ENCODE measurements at places on chromosomes 2 and 18.

- no peak for DNase-seq
These were observed 46.8 kb upstream of the SMIM21 start for GRCh38 chr18:75474332-75474731.

DNA sequence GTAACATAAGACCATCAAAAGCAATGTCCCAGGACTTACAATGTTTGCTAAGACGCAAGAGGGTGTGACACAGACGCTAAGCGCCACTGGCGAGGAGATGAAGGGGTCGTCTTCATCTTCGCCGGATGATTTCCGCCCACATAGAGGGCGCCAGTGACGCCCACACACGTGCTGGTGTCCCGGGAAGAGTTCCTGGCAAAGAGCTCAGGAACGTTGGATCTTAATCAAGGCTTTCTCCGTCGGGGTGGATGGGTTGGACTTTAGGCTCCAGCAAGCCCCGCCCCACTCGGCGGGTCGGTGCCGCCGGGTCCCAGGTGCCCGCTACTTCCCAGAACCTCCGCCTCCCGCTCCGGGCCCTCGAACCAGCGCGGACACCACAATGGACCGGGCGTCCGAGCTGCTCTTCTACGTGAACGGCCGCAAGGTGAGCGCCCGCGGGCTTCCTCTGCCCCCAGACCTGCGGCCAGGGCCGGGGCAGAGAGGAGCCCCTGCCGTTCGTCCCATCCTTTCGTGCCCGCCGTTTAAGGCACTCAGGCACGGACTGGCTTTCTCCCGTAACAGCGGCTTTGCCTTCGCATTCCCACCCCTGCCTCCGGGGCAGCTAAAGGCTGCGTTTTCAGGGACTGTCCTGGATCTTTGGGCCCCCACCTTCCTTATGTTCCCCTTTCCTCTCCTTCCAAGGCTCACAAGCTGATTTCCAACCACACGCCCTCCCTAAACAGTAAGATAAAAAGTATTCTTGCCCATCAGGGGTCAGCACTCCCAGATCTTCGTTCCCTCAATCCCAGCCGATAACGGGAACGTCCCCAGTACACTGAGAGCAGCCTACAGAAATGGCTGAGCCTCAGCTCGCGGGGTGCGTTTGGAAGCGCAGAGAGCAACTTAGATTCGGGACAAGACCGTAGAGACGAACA, at the start of gene AOX1:
Gene AOX1 (plus strand): TSS at position 285 of the 914 bp plus-strand sequence. CDS start 95 bp downstream, at position 380.
- no peak for DNase-seq

GRCh38 chr2:101566632-101567228, 91.8 kb upstream of the RFX8 start:
- no peak for DNase-seq

GRCh38 chr2:236176417-236176816, 8.2 kb upstream of the GBX2 start:
- DNase-seq, result no peak

GRCh38 chr2:7517088-7517487, 599.9 kb downstream of the RNF144A start:
- no peak for DNase-seq

DNA sequence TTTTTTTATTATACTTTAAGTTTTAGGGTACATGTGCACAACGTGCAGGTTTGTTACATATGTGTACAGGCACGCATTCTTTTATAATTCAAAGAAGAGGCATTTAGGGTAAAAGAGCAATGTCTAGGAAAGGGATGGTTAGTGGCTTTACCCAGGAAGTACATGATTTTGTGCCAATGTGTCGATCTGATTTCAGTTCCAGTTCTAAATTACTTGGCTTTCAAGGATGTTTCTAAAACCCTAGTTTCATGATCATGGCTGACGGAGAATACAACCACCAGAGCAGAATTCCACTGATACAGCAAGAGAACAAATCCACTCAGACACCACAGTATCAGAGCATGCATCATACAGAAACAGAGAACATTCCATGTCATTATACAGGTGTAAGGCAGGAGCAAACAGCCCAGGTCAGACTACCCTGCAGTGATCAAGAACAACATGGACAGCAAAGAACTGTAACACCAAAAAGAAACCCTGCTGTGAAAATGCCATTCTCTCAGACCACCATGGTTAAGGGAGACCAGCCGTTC, 116.7 kb upstream of the STK17B start:
- no peak for DNase-seq

DNA sequence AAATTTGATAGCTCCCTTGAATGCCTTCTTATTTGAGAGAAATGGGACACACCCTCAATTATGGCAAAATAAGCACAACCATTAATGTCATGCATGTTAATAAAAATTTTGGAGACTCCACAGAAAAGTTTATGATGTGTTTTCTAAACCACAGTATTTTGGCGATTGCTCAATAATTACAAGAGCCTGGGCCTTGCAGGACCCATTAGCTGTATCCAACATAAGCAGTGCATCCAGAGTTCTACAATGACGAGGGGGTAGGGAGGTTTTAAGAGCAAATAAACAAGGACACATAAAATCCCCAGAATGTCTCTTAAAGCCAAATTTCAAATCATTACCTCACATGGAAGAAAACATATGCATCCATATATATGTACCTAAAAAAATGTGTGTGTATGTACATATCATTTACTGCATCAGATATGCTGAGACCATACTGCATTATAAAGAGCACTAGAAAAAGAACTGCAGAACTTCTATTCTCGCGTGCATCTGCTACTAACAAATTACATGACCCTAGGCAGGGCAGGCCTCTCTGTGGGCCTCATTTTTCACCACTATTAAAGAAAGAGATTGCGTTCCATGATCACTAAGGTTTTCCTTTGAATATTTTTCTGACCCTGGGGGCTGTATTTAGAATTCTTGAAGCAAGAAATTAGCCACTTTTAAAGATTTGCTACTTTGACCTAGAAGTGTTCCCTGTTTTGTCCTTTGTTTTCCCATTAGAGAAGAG, 38.0 kb downstream of the CMPK2 start:
- DNase-seq, result no peak

Data from anterior cingulate cortex (tissue), 58 donors.